ENCODE measurements at places on chromosomes 16 and 17. TPM values are rescaled to one million over a fixed set of nuclear protein-coding genes. Genes with fewer than 3 reads are reported as not detected.

DNA sequence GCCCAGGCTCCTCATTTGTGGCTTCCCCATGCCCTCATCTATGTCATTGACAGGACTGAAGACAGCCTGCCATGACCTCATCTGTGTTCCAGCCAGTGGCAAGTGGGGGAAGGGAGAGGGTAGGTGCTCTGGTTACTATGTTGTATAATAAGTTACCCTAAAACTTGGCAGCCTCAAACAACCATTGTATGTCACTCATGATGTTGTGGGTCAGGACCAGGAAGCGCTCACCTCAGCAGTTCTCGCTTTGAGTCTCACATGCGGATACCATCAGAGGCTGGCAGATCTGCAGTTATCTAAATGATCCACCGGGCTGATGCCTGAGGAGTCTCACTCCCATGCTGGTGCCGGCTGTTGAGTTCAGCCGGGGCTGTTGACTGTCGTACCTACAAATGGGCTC is 89.0 kb upstream of the TMEM97 start:
- no peaks in the 10 kb centered on the region for H3K36me3 ChIP-seq
- H3K4me3 ChIP-seq: no peak overlapping the region
- H3K4me1 ChIP-seq: peaks cover 19% of the 10 kb centered on the region
- H3K27ac ChIP-seq: no peak overlapping the region
- peaks cover 50% of the 10 kb centered on the region for H3K27me3 ChIP-seq

GRCh38 chr17:45867702-45868101 is 23.0 kb downstream of the SPPL2C start:
- H3K4me1 ChIP-seq: peaks cover 8% of the 10 kb centered on the region
- H3K4me3 ChIP-seq: no peak overlapping the region
- H3K27me3 ChIP-seq: peaks cover 13% of the 10 kb centered on the region
- no peak overlapping the region for H3K27ac ChIP-seq
- no peaks in the 10 kb centered on the region for H3K36me3 ChIP-seq
- no peak for DNase-seq

DNA sequence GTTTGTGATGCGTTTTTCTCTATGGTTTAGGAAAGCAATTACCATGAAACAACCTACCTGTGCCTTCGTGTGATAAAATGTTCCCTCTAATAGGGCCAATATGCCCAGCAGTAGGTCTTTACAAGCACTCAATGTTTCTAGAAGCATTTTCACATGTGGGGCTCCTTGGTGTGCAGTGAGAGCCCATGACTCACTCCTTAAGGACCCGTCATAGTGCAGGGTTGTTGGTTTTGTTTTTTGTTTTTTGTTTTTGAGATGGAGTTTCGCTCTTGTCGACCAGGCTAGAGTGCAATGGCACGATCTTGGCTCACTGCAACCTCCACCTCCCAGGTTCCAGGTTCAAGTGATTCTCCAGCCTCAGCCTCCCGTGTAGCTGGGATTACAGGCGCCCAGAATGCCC is 31.1 kb upstream of the ZFP90 start:
- no peak overlapping the region for H3K4me3 ChIP-seq
- no peak for DNase-seq
- H3K36me3 ChIP-seq: no peaks in the 10 kb centered on the region
- H3K4me1 ChIP-seq: peaks cover 7% of the 10 kb centered on the region
- no peak overlapping the region for H3K27ac ChIP-seq
- peaks cover 22% of the 10 kb centered on the region for H3K27me3 ChIP-seq

TERB1 gene
- 0.27 TPM for total RNA-seq

- peak overlapping the region; percentile 74 for H3K27ac ChIP-seq
- peak; percentile 15 for DNase-seq
- H3K27me3 ChIP-seq: peaks cover 18% of the 10 kb centered on the region
- H3K36me3 ChIP-seq: peaks cover 3% of the 10 kb centered on the region
- peaks cover 41% of the 10 kb centered on the region for H3K4me1 ChIP-seq
- H3K4me3 ChIP-seq: no peak overlapping the region
Measured at GRCh38 chr16:17474572-17474971, 3.8 kb upstream of the XYLT1 start.

RRAD gene
- total RNA-seq: 0.23 TPM

- H3K27me3 ChIP-seq: peaks cover 34% of the 10 kb centered on the region
- H3K36me3 ChIP-seq: no peaks in the 10 kb centered on the region
- H3K4me3 ChIP-seq: no peak overlapping the region
- no peak overlapping the region for H3K27ac ChIP-seq
- peaks cover 4% of the 10 kb centered on the region for H3K4me1 ChIP-seq
- DNase-seq: no peak
Measured at GRCh38 chr16:54277845-54278703, 8.5 kb downstream of the IRX3 start.

- no peaks in the 10 kb centered on the region for H3K36me3 ChIP-seq
- H3K4me1 ChIP-seq: peaks cover 6% of the 10 kb centered on the region
- no peak for DNase-seq
- no peak overlapping the region for H3K27ac ChIP-seq
- no peak overlapping the region for H3K4me3 ChIP-seq
Measured at GRCh38 chr16:88943131-88943664, 33.8 kb downstream of the CBFA2T3 start.

GRCh38 chr17:74677558-74678466 is 34.9 kb downstream of the CD300LF start:
- H3K4me1 ChIP-seq: peaks cover 22% of the 10 kb centered on the region
- peak overlapping the region; percentile 4 for H3K4me3 ChIP-seq
- DNase-seq: peak; percentile 16
- H3K27me3 ChIP-seq: peaks cover 41% of the 10 kb centered on the region
- H3K27ac ChIP-seq: peak overlapping the region; percentile 48
- no peaks in the 10 kb centered on the region for H3K36me3 ChIP-seq

DNA sequence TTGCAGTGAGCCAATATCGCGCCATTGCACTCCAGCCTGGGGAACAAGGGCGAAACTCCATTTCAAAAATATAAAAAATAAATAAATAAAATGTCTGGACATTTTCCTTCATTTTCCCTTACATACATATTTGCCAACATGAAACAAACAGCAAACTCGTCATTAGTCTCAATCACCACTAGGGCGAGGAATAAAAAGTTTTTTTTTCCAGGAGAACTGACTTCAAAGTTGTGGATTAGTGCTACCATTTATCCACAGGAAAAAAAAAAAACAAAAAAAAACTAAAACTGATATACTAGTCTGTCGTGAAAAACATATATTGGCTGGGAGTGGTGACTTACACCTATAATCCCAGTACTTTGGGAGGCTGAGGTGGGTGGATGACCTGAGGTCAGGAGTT is 77.0 kb upstream of the MTMR4 start:
- H3K27ac ChIP-seq: no peak overlapping the region
- no peak for DNase-seq
- no peak overlapping the region for H3K4me3 ChIP-seq
- H3K27me3 ChIP-seq: no peaks in the 10 kb centered on the region

DNA sequence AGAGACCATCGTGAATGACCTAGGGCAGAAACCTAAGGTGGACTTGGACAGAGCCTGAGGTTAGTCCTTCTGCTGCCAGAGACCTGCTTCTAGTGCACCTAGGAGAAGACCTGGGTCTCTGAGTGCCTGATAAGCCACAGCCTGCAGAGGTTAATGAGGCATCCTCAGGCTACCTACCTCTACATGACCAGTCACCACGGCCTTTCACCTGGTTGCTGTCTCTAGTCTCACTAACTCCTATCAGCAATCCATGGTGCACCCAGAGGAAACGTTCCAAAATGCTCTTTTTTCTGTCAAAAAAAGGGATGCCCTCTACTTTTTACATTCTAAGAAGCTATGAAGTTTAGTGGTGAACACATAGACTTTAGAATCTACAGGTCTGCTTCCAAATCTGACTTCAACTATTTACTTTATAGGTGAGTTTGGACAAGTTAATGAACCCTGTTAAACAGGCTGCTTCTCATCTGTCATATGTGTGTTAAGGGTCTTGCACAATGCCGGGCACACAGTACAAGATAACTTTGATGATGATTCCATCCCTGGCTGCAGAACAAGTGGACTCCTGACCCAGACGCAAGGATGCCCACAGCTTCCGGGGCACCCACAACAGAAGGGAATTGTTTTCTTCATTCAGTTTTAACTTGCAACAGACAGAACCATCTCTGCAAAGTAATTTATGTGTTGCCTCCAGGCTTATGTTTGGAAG is 469.9 kb upstream of the CDH5 start:
- H3K27ac ChIP-seq: no peak overlapping the region
- no peaks in the 10 kb centered on the region for H3K4me1 ChIP-seq
- H3K36me3 ChIP-seq: no peaks in the 10 kb centered on the region

- peaks cover 53% of the 10 kb centered on the region for H3K4me1 ChIP-seq
- DNase-seq: no peak
- peak overlapping the region; percentile 11 for H3K27ac ChIP-seq
Measured at GRCh38 chr17:2282297-2282873, 21.2 kb downstream of the SMG6 start.

CDR2L gene
- 0.31 TPM for total RNA-seq

DNA sequence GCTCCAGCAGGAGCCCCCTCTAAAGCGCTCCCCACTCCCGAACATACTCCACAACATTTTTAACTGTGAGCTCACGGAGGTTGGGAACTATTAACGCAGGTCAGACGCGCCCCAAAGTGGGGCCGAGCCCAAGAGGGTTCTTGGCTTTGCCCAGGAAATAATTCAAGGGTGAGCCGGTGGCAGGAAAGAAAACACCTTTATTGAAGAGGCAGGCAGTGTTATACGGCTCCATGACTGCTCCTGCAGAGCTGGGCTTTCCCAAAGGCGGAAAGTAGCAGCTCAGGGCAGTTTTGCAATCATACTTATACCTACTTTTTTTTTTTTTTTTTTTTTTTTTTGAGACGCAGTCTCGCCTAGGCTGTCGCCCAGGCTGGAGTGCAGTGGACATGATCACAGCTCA is 6.2 kb downstream of the ADCY9 start:
- no peaks in the 10 kb centered on the region for H3K27me3 ChIP-seq
- H3K4me1 ChIP-seq: peaks cover 53% of the 10 kb centered on the region
- DNase-seq: no peak
- no peak overlapping the region for H3K4me3 ChIP-seq
- H3K27ac ChIP-seq: no peak overlapping the region

DNA sequence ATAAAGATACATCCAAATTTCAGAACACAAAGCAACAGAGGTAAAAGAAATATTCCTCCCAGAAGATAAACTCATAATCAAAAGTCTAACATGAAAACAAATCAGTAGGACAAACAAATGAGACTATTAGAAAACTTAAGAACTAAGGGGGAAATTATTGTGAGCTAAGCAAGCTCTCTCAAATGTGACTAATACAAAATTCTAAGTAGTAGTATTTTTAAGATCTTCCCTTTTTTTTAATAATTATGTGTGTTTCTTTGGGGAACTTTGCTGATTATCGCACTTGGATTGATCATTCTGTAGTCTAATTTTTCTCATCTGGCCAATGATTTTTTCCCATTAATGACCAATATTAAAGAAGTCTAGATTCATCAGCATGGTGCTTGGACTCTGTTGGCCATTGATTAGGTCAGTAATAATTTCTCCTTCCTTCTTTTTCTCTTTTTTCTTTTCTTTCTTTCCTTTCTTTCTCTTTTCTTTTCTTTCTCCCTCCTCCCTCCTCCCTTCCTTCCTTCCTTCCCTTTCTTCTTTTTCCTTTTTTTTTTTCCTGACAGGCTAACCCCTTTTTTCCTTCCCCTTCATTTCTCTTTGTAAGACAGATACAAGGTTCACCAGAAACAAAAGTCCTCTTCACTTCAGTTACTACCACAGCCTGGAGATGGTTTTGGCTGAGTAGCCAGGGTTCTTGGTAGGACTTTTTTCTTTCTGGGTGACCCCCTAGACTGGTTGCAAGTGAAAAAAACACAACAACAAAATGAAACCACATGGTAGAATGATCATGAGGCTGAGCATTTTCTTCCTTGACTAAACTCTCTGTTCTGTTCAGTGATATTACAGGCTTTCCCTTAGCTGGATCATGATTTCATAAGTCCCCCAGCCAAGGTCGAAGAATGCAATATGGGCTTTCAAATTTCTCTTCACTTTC is 2.9 kb upstream of the ABCA6 start:
- H3K36me3 ChIP-seq: no peaks in the 10 kb centered on the region
- no peak overlapping the region for H3K4me3 ChIP-seq
- DNase-seq: no peak
- H3K27ac ChIP-seq: no peak overlapping the region
- no peaks in the 10 kb centered on the region for H3K4me1 ChIP-seq

DNA sequence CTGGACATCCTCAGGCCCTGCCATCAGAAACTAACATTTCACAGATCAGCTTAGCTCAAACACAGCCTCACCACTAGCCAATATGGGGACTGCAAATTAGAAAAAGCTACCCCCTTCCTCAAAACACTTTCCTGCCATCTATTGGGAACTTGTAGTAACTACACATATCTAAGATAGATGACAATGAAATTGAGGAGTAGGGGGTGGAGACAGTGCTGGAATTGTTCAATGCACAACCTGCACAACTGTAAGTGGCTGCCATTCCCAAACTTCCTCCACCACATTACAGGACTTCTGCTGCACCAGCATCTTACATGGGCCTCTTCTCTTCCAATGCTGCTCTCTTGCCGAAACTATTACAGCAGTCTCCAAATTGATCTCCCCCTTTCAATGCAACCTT is 21.9 kb downstream of the AIPL1 start:
- DNase-seq: no peak
- no peaks in the 10 kb centered on the region for H3K36me3 ChIP-seq
- peaks cover 3% of the 10 kb centered on the region for H3K27me3 ChIP-seq
- H3K27ac ChIP-seq: no peak overlapping the region
- no peak overlapping the region for H3K4me3 ChIP-seq
- H3K4me1 ChIP-seq: no peaks in the 10 kb centered on the region

KCNH4 gene
- 0.15 TPM for total RNA-seq

GRCh38 chr17:40158438-40159013 is 18.2 kb downstream of the CASC3 start:
- no peak overlapping the region for H3K4me3 ChIP-seq
- H3K36me3 ChIP-seq: peaks cover 38% of the 10 kb centered on the region
- no peak overlapping the region for H3K27ac ChIP-seq
- DNase-seq: no peak

DNA sequence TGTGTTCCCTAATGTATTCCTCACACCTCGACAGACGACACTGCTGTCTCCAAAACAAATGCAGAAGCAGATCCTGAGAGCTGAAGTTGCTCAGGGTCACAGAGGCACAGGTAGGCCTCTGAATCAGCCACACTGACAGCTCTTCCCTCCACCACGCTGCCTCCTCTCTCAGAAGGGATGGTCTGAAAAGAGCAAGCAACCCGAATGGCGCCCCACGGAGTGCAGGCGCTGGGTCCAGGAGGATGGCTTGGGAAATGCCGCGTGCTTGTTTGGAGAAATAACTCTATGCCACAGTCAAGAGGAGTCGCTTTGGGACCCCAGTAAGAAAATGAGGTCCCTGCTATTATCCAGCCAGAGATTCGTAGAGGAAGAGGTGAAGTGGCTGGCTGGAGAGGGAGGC is 15.9 kb downstream of the CYB561 start:
- peaks cover 5% of the 10 kb centered on the region for H3K36me3 ChIP-seq
- no peak overlapping the region for H3K4me3 ChIP-seq
- H3K4me1 ChIP-seq: peaks cover 75% of the 10 kb centered on the region
- no peaks in the 10 kb centered on the region for H3K27me3 ChIP-seq
- peak overlapping the region; percentile 42 for H3K27ac ChIP-seq
- DNase-seq: no peak

PIRT gene
- not detected for total RNA-seq

GRCh38 chr16:6947291-6947690 is 385.4 kb upstream of the RBFOX1 start:
- no peak for DNase-seq
- no peak overlapping the region for H3K4me3 ChIP-seq
- H3K4me1 ChIP-seq: no peaks in the 10 kb centered on the region
- H3K27me3 ChIP-seq: no peaks in the 10 kb centered on the region

Data from activated CD4-positive, alpha-beta T cell treated with anti-CD3 and anti-CD28 coated beads, Interleukin-2, amount 10 ng/mL, durations not matched to agents 7 days and 5 days (primary cell).